Keratinocyte (primary cell): ENCODE measurements at places on chromosomes 3 and 15. TPM values are rescaled to one million over a fixed set of nuclear protein-coding genes. Genes with fewer than 3 reads are reported as not detected.

MAPKAPK3 gene
- polyA plus RNA-seq, result 134 to 172 TPM (median 148 TPM) in 3 replicates

AADACL2 gene
- 0.30 to 0.38 TPM in 2 of 3 replicates, not detected in the other for polyA plus RNA-seq

GOLGA8Q gene
- polyA plus RNA-seq, result 0.03 to 0.15 TPM in 2 of 3 replicates, not detected in the other

MEX3B gene
- polyA plus RNA-seq, result 0.16 to 0.18 TPM (median 0.17 TPM) in 3 replicates

COL6A5 gene
- not detected in 3 replicates for polyA plus RNA-seq

SUCNR1 gene
- polyA plus RNA-seq, result not detected in 3 replicates

GATM gene
- 0.53 to 1.2 TPM (median 0.60 TPM) in 3 replicates for polyA plus RNA-seq

DPPA2 gene
- polyA plus RNA-seq, result not detected in 3 replicates
